ENCODE measurements at places on chromosomes 5 and 9. TPM values are rescaled to one million over a fixed set of nuclear protein-coding genes. Genes with fewer than 3 reads are reported as not detected.

- no peak overlapping the region for H3K4me3 ChIP-seq
- H3K4me1 ChIP-seq, result no peaks in the 10 kb centered on the region
- H3K27me3 ChIP-seq, result no peaks in the 10 kb centered on the region
These were observed 626.7 kb upstream of the ADAMTS16 start for GRCh38 chr5:4513381-4513780.

- H3K27me3 ChIP-seq, result no peaks in the 10 kb centered on the region
- no peak overlapping the region for H3K4me3 ChIP-seq
- no peaks in the 10 kb centered on the region for H3K36me3 ChIP-seq
- no peak for DNase-seq
These were observed 25.4 kb downstream of the TYRP1 start for GRCh38 chr9:12718482-12719026.

DNA sequence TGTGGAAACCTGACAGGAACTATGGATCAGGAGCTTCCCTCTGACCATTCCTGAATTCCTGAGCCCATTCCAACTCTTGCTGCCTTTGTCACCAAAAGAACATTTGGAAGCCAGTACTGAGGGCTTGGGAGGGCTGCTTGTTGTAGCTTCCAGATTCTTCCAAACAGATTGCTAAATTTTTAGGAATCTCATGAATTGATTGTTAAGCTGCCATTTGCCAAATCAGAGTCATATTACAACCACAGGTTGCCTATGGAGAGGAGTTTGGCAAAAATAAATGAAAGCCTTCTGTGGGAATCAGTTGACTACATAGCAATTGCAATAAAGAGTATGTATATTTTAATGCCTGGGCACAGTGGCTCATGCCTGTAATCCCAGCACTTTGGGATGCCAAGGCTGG, 39.2 kb upstream of the SLC28A3 start:
- no peak overlapping the region for H3K27ac ChIP-seq
- no peaks in the 10 kb centered on the region for H3K36me3 ChIP-seq
- H3K4me1 ChIP-seq, result no peaks in the 10 kb centered on the region
- DNase-seq, result no peak
- no peak overlapping the region for H3K4me3 ChIP-seq

GRCh38 chr5:52754051-52754450, 33.7 kb upstream of the ITGA1 start:
- H3K36me3 ChIP-seq, result no peaks in the 10 kb centered on the region
- H3K4me1 ChIP-seq, result no peaks in the 10 kb centered on the region
- no peaks in the 10 kb centered on the region for H3K27me3 ChIP-seq
- H3K4me3 ChIP-seq, result no peak overlapping the region

GRCh38 chr5:116045821-116046220, 13.5 kb downstream of the ARL14EPL start:
- no peak overlapping the region for H3K27ac ChIP-seq
- no peaks in the 10 kb centered on the region for H3K27me3 ChIP-seq
- no peaks in the 10 kb centered on the region for H3K36me3 ChIP-seq
- H3K4me1 ChIP-seq, result no peaks in the 10 kb centered on the region
- no peak overlapping the region for H3K4me3 ChIP-seq

The PCDHGA9 gene
- 4.0 TPM for total RNA-seq

The ITGA2 gene
- 0.41 TPM for total RNA-seq

All from gastrocnemius medialis (tissue), 4 donors.